HFF-Myc (cell line): ENCODE measurements at places on chromosomes 4 and X.

DNA sequence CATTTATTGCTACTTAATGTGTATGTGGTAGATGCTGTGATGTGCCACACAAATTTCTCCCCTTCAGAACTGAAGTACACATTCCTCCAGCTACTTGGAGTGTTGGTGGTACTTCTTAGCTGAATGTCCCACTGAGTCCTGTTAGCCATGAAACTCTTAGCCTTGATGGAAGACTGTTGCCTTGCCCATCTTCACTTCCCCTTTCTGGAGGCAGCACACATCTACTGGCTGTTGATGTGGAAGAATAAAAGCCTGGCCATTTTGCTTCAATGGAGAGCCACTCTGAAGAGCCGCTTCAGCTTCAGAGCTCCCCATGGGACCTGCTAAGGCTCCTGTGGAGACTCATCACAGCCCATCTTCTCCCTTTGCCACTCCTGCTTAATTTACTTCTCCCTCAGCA, 157.7 kb upstream of the PITX2 start:
- no peak for DNase-seq

GRCh38 chr4:73505567-73505966, 24.0 kb downstream of the AFM start:
- DNase-seq, result no peak

- DNase-seq, result no peak
Observed at GRCh38 chr4:39924014-39924413, 53.7 kb downstream of the PDS5A start.

- no peak for DNase-seq
Observed at GRCh38 chr4:148730766-148731165, 288.6 kb upstream of the NR3C2 start.

DNA sequence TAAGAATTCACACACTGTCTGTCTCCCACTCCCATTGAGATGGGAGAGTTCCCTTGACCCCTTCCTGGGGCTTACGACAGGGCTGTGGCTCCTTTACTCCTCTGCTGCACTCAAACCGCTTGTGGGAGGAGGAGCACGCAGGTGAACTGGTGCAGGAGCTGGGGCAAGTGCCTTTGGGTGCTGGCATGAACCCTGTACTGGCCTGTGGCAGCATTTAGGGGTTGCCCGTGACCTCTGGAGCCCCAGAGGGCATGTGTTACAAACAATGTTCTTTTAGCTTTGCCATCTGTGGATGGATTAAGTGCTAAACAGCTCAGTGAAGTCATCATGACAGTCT, 21.8 kb upstream of the FTHL17 start:
- DNase-seq, result no peak

DNA sequence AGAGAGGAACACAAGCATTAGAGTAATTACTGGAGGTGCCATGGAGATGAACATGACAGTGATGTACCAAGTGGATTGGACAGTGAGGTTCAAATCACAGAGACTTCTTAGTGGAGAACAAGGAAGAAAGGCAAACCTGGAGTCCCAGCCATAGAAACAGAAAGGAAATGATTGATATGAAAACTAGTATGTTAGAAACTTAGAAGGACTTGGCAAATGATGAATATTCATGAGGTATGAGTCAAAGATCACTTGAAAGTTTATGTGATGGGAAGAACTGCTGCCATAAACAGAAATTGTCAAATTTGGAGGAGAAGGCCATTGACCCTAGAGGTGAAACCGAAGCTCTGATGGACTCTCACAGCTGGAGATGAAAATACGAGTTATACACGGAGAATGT, 88.2 kb downstream of the PHOX2B start:
- no peak for DNase-seq

GRCh38 chrX:124341396-124342132, 4.8 kb upstream of the SH2D1A start:
- DNase-seq, result no peak

- no peak for DNase-seq
Observed at GRCh38 chr4:166823126-166823525, 411.2 kb downstream of the SPOCK3 start.

- no peak for DNase-seq
Observed at GRCh38 chrX:28639451-28639850, 52.2 kb downstream of the IL1RAPL1 start.

- DNase-seq, result no peak
Observed at GRCh38 chr4:54017308-54017707, 47.1 kb downstream of the CHIC2 start.

GRCh38 chr4:81472281-81473182, 825 bp upstream of the RASGEF1B start:
- no peak for DNase-seq

- DNase-seq, result no peak
Observed at GRCh38 chr4:145178740-145179280, 1.6 kb downstream of the OTUD4 start.

GRCh38 chr4:8195841-8196458, 3.1 kb upstream of the SH3TC1 start:
- no peak for DNase-seq

DNA sequence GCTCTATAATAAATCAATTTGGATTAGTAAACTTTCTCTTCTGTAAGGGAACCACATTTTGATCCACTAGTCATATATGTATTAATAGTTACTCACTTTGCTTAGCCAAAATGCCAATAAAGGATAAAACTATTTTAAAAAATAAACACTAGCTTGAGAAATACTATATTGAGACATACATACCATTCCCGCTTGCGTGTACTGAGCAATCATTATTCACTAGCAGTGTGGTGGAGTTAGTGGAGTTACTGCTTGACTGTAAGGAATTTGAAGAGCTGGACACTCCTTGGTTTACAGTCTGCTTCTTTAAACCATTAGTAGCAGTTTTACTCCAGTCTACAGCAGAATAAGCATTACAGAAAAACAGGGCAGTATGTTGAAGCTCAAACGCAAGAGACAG, 10.8 kb upstream of the PHKA2 start:
- DNase-seq, result no peak

DNA sequence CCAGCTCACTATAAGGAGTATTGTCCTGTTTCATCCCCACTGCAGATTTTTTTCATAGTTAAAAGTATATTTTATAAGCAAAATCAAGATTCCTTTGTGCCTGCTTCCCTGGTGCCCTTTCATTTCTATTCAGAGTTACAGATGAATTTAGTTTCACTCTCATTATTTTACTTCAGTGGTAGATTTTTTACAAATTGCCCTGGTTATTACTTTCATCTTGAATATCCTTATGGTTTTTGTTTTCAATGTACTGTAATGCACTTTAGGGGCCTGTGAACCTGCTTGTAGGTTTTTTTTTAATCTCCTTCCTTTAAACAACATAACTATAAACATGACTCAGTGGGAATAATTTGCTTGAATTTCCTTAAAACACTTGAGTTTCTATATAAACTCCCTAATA, 126.8 kb downstream of the GPR143 start:
- DNase-seq, result no peak

GRCh38 chrX:3257471-3257870, 89.0 kb downstream of the MXRA5 start:
- no peak for DNase-seq

GRCh38 chrX:94545722-94546121, 871.7 kb downstream of the FAM133A start:
- no peak for DNase-seq

DNA sequence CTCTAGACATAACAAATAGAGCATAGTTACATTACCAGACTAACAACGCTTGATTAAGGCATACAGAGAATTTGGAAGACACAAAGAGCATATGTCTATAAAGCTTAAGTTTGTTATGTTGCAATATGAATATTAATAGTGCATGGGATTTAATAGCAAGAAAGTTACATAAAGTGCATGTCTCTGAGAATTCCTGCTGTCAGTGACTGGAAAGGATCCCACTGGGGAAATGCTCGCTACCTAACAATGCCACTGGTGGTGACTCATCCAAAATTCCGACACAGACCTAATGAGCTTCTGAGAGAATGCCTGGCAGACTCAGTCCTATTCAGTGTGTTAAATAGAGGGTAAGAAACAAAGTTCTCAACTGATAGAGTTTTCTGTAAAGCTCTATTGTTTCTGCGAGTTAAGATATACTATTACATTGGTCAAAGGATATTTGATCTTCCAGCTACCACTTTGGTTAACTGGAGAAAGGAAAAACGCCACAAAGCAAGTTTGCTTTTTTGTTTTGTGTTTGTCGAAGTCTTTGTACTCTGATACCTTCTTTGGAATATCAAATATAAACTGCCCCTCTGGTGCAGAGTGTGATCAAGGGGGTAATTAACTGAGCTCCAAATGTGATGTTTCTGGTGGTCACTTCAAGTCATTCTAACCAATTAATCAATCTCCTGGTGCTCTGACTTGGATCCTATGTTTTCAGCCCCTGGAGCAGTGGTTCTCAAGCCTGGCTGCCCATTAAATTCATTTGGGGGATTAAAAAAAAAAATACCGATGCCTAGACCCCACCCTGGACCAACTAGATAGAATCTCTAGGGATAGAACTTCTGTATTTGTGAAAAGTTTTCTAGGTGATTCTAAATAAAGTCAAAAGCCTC, 107.9 kb downstream of the PALLD start:
- no peak for DNase-seq

DNA sequence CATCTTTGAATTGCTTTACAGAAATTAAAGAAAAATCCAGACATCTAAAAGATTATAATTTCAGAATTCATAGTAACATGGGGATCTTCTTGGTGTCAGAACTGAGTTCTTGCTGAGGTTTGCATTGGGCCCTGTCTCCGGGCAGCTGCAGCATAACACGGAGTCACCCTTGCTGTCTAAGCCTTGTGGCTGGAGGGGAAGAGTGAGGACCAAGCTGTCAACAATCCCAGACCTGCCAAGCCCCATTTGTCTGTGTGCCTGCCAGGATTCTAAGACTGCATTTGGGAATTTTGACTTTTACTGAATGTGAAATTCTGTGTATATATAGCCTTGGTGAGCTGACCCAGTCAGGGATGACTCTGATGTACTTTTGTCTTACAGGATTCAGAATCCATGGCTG, 25.2 kb upstream of the NAP1L5 start:
- DNase-seq, result no peak

GRCh38 chrX:141467442-141467841, 117.1 kb downstream of the SPANXA1 start:
- DNase-seq, result no peak

GRCh38 chr4:129403848-129404247, 307.9 kb downstream of the C4orf33 start:
- DNase-seq, result no peak

DNA sequence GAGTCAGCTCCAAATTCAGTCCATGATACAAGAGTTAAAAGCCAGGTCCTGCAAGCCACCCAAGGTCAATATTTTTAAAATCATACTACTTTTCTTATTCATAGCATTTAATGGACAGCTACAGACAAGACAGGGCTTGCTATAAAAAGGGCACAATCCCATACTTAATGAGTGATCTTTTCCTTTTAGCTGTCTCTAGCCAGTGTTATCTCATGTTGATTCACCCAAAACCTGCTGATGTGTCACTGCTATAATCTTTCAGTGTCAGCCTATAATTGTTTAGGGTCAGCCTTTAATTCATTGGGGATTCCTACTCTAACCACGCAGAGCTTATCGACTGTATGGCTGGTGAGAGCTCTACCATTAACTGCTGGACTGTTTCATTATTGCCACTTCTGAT, 51.2 kb upstream of the HCCS start:
- DNase-seq, result no peak

GRCh38 chr4:72031868-72032608, at the start of gene NPFFR2:
Gene NPFFR2, plus strand, starts transcription at chr4:72032000. Its CDS starts 96,592 bp downstream, at chr4:72128592.
- DNase-seq, result no peak

GRCh38 chr4:6847178-6847577, 62.4 kb upstream of the TBC1D14 start:
- no peak for DNase-seq

GRCh38 chrX:106626789-106627188, 15.0 kb downstream of the RADX start:
- DNase-seq, result no peak

GRCh38 chr4:109729718-109730618, at the start of gene PLA2G12A:
Gene PLA2G12A, minus strand, starts transcription at chr4:109730070. Its CDS starts 261 bp downstream, at chr4:109729809.
- DNase-seq, result peak; percentile 17

- no peak for DNase-seq
Observed at GRCh38 chr4:85459736-85460135, 15.2 kb upstream of the ARHGAP24 start.

DNA sequence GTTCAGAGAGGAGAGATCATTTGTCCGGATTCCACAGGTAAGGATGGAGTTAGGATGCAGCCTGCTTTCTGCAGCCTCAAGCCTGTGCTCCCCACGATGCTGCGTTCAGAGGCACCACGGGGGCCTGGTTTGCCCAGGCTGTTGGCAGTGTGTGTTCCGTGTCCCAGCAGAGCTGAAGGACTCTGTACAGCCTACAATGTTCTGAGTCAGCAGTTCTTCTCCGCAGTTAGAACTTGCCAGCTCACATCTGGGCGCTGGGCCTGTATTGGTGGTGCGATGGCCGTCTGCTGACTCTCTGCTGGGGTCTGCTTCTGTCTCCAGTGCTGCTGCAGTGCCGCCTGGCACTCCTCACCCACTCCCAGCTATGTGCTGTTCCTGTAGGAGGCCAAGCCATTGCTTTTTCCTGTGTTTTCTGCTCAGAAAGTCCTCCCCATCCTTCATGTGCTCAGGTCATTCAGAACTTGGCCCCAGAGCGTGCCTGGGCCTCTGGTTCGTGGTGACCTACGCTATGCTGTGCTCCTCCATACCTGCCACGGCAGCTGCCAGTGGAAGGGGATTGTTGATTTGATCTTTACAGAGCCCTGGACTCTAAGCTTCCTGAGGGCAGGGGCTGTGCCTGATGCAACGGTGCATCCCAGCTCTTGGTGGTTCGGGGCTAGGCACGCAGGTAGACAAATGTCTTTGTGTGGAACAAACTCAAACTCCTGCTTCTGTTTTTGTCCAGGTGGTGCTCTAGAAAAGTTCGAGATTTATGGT, 42.6 kb upstream of the TADA2B start:
- no peak for DNase-seq

GRCh38 chr4:158704274-158704673, 18.9 kb downstream of the PPID start:
- no peak for DNase-seq

GRCh38 chr4:151831526-151831925, 70.7 kb upstream of the GATB start:
- DNase-seq, result no peak

DNA sequence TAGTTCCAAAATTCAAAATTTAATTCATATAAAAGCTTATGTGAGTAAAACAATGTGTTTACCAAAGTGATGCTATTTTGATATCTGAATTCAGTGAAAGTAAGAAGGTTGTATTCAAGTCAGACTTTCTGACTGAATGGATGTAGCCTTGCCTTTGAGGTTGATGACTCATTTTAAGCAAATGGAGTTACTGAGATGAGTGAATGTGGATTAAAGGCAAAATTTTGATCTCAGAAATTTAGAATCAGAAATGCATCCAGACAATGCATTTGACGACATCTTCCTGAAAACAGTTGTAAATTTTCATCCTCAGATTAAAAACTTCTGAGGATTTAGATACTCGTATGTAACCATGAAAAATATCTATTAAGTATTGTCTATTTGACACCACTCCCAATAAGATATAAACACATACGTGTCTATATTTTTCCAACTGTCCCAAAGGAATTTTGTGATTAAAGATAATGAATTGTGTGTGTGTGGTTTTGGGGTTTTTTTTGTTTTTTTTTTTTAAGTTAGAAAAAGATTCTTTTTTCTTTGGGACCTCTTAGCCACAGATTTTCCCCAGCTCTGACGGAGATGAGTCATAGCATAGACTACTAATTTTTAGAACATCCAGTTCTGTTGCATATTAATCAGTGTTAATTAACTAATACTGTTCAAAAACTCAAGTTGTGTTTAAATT, 34.4 kb downstream of the NFKB1 start:
- no peak for DNase-seq

- no peak for DNase-seq
Observed at GRCh38 chr4:58600290-58600689, 1490.1 kb upstream of the IGFBP7 start.

GRCh38 chr4:120850018-120850599, 72.4 kb downstream of the PRDM5 start:
- peak; percentile 49 for DNase-seq
